ENCODE measurements at places on chromosomes 1 and 21.

DNA sequence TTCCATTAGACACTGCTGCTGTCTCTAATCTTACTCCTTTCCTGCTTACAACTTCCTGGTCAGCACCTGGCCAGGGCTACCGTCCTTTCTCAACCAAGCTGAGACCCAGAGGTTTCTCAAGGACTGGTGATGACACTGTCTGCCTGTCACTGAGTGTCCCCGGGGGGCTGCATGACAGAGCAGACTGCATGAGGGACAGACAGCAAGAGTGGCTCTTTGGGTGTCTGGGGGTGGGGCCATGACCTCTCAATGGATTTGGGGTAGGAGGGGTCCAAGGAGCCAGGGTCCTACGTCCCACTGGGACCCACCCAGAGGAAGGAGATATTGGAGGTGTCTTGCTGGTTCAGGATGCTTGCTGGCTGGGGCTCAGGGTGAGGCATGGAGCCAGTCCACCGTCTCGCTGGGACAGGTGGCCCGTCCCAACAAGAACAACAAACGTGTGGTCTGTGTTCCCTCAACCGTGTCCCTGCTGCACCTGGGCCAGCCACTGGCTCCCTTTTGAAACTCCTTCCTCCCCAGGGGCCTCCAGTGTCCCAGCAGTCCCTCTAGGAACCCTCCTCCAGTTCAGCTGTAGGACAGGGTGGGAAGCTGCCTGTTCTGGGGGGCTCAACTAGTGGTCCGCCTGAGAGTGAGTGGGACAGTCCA is 344.6 kb upstream of the AJAP1 start:
- DNase-seq = no peak

DNA sequence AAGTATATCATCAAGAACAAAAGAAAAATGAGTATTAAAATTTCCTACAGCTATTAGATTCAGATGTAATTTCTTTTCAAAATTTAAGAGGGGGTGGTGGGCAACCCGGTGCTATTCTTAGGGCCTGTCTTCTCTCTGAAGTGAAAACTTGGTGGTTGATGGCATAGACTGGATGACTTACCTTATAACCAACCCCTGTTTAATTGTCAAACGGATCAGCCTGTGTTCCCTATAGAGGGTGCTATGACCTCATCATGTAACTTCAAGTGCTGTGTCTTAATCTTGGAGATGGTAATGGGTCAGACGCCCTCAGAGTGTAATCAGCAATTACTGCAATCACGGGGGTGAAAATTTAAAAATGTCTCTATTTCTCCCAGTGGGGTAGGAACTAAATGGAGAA is 176.2 kb downstream of the PCP4 start:
- DNase-seq = no peak

DNA sequence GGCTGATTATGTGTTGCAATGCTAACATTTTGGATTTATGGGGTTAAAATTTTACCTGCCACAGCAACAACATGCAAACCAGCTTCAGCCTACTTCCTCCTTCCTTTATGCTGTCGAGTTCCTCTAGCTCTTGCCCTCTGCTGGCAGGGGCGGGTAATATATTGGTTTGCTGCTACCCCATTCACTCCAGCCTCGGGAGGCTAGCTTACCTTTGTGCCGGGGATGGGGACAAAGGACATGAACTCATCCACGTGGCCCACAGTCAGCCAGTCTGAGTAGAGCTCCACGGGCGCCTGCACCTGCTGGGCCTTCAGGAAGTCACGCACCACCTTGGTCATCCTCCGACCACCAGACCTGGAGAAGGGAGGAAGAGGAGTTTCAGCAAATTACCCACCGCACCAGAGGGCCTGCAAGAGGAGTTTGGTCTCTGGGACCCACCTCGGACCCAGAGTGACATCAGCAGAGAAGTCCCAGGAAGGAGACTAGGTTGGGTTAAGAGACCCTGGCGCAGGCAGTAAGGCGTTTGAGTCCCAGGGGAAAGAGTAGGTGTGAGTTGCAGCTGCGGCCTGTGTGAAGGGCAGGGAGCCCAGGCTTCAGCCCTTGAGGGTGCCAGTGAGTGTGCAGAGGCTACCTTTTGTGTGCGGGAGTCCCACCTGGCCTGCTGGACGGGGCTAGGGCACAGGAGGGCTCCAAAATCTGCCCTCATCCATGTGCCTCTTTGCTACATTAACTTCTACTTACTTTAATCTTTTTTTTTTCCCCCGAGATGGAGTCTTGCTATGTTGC is 21.8 kb upstream of the SDHB start:
- peak; percentile 15 for DNase-seq

- DNase-seq = no peak
Observed at GRCh38 chr1:172447641-172448040, 3.8 kb upstream of the PIGC start.

GRCh38 chr1:109256971-109257681 is 7.8 kb downstream of the CELSR2 start:
- no peak for DNase-seq

GRCh38 chr21:18430341-18430740 is 26.8 kb upstream of the TMPRSS15 start:
- DNase-seq = no peak

DNA sequence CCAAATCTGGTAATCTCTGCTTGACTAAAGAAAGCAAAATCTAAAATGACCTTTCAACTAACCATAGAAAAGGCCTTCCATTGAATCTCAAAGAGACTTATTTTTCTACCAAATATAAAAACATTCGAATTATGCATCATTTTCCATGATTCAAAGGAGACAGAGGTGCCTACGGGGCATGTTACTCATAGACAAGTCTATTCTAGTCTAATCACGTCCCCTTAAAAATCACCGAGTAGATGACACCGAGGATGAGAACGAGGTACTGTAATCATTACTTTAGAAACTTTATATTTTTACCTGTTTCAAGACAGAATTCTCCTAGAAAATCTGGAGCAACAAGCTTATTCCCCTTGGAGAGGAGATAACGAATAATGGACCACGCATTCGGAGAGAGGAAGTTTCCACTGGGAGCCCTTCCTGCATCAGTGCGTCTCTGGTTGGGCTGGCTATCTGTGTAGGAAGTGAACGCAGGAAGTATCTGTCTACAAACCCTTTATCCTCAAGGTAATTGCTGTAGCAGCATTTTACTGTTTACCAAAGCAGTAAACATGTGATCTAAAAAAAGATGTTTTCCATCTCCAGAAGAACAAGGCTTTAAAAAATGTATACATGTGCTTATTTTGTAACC is 9.5 kb downstream of the ERG start:
- DNase-seq = no peak

DNA sequence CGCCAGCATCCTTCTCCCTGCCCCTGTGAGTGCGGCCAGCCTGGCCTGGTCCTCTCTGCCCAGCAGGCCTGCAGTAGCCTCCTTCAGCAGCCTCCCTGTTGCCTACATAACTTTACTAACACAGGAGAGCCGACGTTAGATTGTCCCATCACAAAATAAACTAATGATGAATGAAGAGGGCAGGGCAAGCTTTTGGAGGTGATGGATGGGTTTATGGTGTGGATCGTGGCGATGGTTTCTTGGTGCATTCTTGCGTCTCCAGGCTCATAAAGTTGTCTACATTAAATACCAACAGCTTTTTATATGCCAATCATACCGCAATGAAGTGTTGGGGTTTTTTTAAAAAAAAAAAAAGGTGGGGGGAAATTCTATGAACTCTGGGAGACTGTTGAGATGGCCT is 164.5 kb downstream of the PRDM16 start:
- DNase-seq = no peak

GRCh38 chr1:230323686-230324085 is 102.4 kb downstream of the PGBD5 start:
- DNase-seq = no peak

DNA sequence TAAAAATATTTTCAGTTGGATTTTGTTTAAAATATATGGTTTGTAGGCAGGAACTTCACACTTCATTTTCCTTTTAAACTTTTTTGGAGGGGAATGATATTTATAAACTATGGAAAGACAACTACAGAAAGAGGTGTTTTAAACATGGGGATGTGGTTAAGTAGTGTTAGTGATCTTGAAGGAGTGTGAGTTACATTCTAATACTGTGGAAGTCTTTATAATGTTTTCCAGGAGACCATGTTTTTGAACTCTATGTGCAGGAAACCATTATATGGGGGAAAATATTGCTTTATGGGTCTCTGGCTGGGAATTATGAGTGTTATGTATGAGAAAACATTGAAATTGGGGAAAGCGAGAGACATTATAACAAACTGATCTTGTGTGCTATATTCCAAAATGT is 35.8 kb upstream of the COL24A1 start:
- DNase-seq = no peak

DNA sequence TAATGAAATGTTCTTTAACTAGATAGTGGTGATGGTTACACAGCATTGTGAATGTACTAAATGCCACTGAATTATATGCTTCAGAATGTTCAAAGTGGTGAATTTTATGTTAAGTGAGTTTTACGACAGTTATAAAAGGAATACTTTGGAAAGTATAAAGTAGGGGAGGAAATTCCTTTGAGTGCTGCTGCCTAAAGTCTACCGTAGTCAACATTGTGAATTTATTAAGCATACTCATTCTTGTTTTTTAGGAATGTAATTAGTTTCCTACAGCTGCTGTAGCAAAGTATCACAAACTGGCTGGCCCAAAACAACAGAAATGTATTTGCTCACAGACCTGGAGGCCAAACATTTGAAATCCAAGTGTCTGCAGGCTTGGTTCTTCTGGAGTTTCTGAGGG is 73.0 kb downstream of the SWT1 start:
- no peak for DNase-seq

- no peak for DNase-seq
Observed at GRCh38 chr1:67646145-67647035, 38.6 kb upstream of the GADD45A start.

- DNase-seq = no peak
Observed at GRCh38 chr1:42319871-42320484, 15.1 kb downstream of the FOXJ3 start.

GRCh38 chr21:46057111-46057709 is 40.7 kb upstream of the COL6A2 start:
- DNase-seq = peak; percentile 78

- DNase-seq = no peak
Observed at GRCh38 chr21:33569991-33570390, 18.5 kb downstream of the DONSON start.

- DNase-seq = no peak
Observed at GRCh38 chr1:109027841-109028240, 14.1 kb downstream of the WDR47 start.

- DNase-seq = no peak
Observed at GRCh38 chr1:59814901-59815825, at the start of gene HOOK1. Gene HOOK1, plus strand, starts transcription at chr1:59814949. Its CDS starts 169 bp downstream, at chr1:59815118.

GRCh38 chr1:119549719-119550132 is 42.7 kb downstream of the HSD3B1 start:
- peak; percentile 12 for DNase-seq

- DNase-seq = no peak
Observed at GRCh38 chr1:192878249-192878648, 69.4 kb downstream of the RGS2 start.

DNA sequence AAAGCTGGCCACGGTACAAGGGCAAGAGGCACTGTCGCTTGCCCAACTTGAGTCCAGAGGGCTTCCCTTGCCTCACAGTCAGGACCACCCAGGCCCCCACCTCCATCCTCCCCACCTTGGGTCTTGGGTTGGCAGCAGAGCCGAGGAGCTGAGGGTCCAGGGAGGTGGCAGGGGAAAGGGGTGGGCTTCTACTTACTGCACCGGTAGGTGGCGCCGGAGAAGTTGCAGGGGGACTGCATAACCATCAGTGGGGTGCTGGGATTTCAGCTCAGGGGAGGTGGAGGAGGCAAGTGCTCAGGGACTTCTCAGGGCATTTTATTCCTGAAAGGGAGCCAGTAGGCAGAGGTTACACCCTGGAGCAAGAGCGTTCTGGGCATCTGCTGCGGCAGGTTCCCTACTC is 44.0 kb downstream of the TRIM62 start:
- DNase-seq = peak; percentile 43

GRCh38 chr1:110130113-110130591 is 17.9 kb downstream of the UBL4B start:
- DNase-seq = peak; percentile 21

DNA sequence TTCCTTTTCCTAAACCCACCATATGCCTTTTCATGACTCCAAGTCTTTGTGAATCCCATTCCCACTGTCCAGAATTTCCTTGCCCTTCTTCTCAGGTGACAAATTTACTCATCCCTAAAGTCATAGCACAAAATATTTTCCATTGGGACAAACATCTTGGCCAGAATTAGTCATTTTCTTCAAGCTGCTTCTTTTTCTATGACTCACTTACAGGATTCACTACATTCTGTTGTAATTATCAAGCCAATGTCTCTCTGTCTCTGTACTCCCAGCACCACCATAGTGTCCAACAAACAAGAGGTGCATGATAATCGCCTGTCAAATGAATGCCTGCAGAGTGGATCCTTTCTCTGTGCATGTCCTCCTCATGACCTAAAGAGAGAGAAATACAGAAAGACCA is 37.8 kb downstream of the SGIP1 start:
- no peak for DNase-seq

GRCh38 chr1:56453417-56454078 is 125.8 kb downstream of the PLPP3 start:
- no peak for DNase-seq

GRCh38 chr1:209633335-209633997 is 18.8 kb downstream of the LAMB3 start:
- DNase-seq = no peak

Measured in activated naive CD8-positive, alpha-beta T cell treated with anti-CD3 and anti-CD28 coated beads for 36 hours (primary cell).